ENCODE measurements at places on chromosomes 6 and 20.

- no peak for DNase-seq
Measured at GRCh38 chr6:150228072-150228733, 85.4 kb downstream of the PPP1R14C start.

DNA sequence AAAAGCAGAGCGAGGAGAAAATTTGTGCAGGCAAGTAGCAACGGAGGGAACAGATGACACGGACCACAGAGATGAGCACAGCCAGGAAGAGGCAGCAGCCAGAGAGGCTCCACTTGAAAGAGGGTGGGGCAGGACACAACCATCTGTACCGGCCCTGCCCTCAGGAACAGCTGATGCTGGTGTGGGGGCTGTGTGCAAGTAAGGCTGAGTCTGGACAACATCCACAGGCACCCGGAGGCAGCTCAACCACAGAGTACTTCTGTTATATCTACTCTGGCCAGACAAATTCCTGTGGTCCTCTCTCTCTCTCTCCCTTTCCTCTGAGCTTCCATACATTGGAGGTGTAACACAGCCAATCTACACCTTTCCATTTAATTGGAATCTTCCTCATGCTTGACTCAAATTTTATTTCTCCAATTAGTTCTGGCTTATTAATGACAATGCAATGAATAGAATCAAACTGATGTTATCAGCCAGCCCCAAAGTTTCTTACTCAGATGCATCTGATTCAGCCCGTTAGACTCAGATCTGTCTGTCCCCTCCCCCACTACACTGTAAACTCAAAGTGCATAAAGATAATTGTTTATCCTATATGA lies 24.9 kb downstream of the KIF13A start:
- DNase-seq: peak; percentile 79

DNA sequence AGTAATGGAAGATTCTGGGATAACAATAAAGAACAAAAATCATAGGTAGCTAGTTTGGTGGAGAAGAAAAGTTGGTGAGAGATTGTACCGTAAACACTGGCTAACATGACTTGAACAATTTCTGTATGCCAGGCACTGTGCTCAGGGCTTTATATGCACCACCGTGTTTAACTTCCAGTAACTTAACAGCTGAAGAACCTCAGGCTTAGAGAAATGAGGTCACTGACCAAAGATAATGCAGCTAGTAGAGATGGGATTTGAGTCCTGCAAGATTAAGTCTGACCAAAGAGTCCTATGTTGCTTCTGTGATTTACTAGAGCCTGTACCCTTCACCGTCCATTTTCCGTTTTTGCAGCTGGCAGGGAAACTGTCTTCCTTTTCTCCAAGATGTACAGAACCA lies 2.7 kb downstream of the CSTF1 start:
- DNase-seq: no peak

GRCh38 chr20:39117491-39117890 lies 155.3 kb downstream of the DHX35 start:
- peak; percentile 75 for DNase-seq

DNA sequence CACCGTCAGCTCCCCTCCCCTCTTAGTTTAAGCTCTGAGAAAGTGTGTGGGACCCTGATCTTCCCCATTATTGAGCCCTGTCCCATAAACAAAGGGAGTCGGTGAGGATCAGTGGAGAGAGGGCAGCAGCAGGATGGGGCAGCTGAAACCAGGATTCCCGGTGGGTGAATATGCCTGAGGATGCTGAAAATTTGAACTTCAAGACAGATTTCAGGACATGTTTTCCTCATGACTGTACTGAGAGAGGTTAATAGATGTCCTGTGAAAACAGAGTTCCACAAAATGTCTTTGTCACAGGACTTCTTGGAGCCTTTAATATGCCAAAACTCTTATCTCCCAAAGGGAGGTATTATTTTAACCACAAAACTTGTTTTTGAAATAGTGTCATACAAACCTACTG lies 53.5 kb upstream of the SLC22A16 start:
- no peak for DNase-seq

- no peak for DNase-seq
Measured at GRCh38 chr6:113464960-113465359, 392.2 kb upstream of the MARCKS start.

- no peak for DNase-seq
Measured at GRCh38 chr6:165794179-165794601, 131.1 kb upstream of the PDE10A start.

DNA sequence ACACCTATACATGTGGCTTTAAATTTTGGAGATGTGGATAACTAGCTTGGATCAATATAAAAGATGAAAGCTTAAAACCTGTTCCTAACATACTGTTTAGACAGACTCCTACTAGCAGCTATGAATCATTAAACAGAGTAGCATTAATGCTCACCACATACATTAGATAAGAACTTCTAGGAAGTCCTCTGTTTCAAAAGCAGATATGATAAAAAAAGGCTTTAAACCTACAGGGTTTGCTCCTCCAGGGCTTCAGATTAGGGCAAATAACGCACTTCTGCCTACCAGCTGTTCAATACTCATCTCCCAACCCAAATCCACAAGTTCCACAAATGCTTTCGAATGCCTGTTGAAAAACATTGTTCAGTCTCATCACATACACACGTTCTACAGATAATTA lies 1.5 kb downstream of the REPS1 start:
- DNase-seq: no peak

DNA sequence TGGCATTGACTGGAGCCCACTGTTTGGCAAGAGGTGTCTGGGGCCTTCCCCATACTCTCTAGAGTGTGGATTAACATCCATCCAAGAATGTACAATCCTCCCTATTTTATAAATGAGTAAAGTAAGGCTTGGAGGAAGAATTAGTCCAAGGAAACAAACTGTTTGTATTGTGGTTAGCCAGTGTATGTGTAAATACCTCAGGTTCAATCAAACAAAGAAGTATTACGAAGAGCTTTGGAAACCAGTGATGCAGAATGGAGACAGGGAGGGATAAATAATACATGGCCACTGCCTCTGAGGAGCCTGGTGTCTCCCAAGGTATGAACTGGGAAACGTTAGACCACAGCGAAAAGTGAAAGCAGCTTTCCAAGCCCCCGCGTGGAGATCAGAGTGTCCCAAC lies 226.6 kb upstream of the RIN2 start:
- DNase-seq: no peak

DNA sequence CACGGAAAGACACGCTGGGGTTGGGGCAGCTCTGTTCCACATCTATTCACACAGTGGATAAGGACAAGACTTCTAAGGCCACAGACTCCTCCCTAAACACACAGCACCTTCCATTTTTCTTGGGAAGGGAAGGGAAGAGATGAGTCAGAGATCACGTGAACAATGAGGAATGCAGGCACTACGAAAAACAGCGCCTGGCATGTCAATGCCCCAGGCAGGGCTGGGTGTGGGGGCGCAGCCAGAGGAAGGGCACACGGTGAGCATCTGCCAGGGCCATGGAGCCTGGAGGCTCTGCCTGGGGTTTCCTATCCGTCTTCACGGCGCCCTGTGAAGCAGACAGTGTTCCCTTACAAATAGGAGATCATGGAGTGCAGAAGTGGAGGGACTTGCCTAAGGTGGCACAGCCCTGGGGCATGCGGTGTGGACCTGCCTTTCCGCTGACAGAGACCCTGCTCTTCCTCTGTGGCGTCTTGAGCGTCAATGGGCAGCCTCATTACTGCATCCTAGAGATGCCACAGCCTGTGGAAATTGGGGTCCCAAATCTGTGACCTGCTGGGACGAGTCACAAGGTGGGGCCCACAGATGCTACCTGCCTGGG lies 15.4 kb downstream of the UNC93A start:
- DNase-seq: no peak

- no peak for DNase-seq
Measured at GRCh38 chr6:111549746-111550145, 55.9 kb downstream of the TRAF3IP2 start.

DNA sequence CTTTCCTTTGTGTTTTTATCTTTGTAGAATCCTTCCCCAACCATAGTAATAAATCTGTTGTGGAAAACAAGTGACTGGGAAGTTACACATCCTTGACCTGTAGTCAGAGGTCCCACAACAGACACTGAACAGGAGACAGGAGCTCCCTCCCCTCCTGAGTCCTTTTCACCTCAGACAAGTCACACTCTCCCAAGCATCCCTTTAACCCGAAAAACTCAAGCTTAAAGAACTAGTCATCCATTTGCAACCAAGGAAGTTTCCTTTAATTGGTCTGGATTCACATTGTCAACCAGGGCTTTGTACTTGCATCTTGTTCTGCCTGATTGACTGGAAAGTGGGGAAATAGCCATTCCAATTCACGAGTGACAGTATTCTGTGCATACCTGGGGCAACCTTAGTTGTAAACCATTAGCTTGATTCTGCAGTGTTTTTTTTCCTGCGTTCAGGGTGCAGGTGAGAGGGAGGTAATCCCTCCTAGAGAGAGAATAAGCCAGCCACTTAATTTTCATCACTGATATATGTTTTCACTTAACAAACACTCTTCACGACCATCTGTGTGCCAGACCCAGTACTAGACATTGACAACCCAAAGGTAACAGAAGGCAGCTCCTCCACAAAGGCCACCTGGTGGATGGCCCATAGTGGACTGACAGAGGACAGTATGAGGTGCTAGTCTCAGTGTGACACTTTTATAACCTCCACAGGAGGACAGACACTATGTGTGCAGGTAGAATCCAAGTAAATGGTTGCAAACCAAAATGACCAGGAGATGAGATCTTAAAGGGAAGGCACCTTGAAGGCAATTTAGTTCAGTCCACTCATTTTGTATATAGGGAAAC lies 112.4 kb downstream of the SLX4IP start:
- DNase-seq: no peak

DNA sequence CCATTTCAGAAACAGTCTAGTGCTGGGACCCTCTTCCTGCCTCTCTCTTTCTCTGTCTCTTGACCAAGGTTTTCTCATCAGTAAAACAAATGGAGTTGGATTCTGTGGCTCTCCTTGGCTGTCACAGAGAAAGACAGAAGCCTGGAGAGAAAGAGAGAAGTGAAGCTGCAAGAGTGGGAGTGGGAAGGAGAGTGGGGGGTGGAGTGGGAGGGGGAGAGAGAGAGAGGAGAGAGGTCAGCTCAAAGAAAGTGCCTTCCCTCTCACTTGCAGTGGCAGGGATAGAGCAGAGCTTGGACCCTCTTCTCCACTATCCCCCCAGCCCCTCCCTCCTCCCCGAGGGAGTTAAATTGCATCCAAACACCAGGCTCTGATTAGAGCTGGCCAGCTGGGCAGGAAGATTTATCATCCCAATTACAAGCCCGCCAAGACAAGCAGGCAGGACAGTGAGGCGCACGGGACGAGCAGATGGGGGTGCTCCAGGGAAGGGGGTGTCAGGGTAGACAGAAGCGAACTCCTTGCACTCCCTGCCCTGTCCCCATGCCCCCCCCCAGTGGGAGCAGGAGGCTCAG lies 74.3 kb downstream of the CD40 start:
- DNase-seq: no peak

GRCh38 chr6:20686142-20686541 lies 151.9 kb downstream of the CDKAL1 start:
- no peak for DNase-seq

DNA sequence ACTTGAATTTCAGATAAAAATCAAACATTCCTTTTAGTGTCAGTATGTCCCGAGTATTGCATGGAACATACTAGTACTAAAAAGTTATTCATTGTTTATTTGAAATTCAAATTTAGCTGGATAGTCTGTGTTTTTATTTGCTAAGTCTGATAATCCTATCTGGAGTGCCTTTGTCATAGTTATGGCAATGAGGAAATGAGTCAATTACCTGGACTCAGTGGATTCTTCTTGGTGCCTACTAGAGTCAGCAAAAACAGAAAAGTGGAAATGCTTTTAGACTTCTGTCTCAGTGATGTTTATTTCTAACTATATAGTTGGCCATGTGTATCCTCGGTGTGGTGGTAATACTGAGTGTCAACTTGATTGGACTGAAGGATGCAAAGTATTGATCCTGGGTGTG lies 121.3 kb upstream of the EEF1E1 start:
- no peak for DNase-seq

- DNase-seq: no peak
Measured at GRCh38 chr6:143620447-143620846, 57.3 kb upstream of the PHACTR2 start.

DNA sequence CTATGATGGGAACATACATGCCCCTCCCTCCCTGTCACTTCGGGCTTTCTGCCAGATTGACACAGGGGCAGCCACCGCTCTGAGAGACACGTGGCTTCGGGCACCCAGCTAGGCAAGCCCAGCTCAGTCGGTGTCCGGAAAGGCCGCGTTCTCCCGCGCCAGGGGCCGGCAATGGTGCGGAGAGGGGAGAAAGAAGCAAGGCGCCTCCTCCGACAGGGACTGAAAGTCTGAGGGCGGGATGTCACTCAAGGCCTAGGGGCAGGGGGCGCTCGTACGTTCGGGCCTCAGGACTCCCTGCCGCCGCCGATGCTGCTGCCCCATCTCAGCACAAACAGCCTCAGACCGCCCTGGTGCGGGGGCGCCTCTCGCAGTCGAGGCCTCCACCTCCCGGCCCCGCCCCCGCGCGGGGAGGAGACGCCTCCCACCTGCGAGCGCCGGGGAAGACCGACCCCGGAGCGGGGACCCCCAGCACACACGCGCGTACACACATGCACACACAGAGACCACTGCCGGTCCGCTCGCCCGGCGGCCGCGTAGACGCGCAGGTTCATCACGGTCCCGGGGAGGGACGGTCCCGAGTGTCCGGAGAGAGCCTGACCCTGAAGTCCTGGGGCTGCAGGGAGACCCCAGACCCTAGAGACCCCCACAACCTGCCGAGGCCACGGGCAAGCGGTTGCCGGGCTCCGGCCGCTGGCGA lies 1.9 kb downstream of the GRM4 start:
- no peak for DNase-seq

GRCh38 chr20:31678389-31679356 lies 41.0 kb downstream of the COX4I2 start:
- DNase-seq: no peak

- DNase-seq: no peak
Measured at GRCh38 chr20:9543214-9543613, 28.8 kb downstream of the LAMP5 start.

- DNase-seq: no peak
Measured at GRCh38 chr6:132865364-132865763, 51.0 kb downstream of the RPS12 start.

GRCh38 chr6:124433387-124434160 lies 528.7 kb upstream of the RNF217 start:
- no peak for DNase-seq

- DNase-seq: no peak
Measured at GRCh38 chr6:142357879-142358278, 56.1 kb downstream of the ADGRG6 start.

DNA sequence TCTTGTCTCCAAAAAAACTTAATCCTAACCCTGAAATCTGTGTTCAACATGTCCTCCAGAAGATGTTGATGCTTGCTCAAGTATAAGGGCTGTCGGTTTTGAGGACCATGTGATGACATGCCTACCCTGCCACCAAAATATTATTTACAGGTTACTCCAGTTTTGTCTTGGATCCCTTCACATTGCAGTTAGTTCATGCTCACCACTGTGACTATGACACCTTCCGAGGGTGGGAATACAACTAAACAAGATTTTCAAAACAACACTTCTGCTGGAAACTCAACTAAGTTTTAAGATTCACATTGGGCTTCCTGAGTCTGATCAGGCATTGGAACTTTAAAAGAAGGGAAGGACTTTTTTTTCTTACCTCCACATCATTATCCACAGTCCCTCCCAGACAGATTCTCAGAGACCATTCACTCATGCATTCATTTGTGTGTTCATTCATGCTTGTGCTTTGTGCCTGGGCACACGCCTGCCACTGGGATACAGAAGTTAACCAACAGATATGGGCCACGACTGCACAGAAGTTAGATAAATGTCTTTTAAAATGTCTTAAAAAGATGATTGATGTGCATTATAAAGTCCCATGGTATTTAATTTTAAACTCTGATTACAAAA lies 118.7 kb upstream of the GJE1 start:
- no peak for DNase-seq
